ENCODE measurements at places on chromosomes 3 and 15. TPM values are rescaled to one million over a fixed set of nuclear protein-coding genes. Genes with fewer than 3 reads are reported as not detected.

The ARHGEF26 gene
- 0.05 TPM for polyA plus RNA-seq

DNA sequence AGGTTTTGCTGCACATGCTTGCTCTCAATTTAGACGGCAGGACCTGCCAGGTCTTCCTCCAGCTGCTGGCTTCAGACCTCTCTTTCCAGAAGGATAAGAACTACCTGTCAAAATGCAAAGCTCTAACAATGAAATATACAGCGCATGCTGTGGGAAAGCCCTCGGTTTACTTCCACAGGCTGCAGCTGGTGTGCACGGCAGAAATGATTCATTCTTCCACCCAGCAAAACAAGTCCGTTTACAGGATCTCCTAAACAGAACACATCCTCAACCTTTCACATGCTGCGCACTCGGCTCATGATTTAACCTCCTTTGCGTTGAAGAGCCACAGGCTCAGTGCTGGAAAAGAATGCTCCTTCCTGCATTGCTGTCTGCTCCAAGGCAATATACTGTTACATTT lies 92.4 kb upstream of the WNT5A start:
- DNase-seq, result no peak
- no peaks in the 10 kb centered on the region for H3K36me3 ChIP-seq
- H3K4me1 ChIP-seq, result no peaks in the 10 kb centered on the region
- no peak overlapping the region for H3K27ac ChIP-seq

GRCh38 chr3:149391960-149392359 lies 14.5 kb upstream of the TM4SF1 start:
- H3K27me3 ChIP-seq, result no peaks in the 10 kb centered on the region
- no peaks in the 10 kb centered on the region for H3K36me3 ChIP-seq
- H3K4me1 ChIP-seq, result peaks cover 14% of the 10 kb centered on the region
- H3K4me3 ChIP-seq, result no peak overlapping the region
- no peak for DNase-seq
- H3K27ac ChIP-seq, result no peak overlapping the region

The TMEM212 gene
- not detected for polyA plus RNA-seq

The SNRPA1 gene
- 31.3 TPM for polyA plus RNA-seq

DNA sequence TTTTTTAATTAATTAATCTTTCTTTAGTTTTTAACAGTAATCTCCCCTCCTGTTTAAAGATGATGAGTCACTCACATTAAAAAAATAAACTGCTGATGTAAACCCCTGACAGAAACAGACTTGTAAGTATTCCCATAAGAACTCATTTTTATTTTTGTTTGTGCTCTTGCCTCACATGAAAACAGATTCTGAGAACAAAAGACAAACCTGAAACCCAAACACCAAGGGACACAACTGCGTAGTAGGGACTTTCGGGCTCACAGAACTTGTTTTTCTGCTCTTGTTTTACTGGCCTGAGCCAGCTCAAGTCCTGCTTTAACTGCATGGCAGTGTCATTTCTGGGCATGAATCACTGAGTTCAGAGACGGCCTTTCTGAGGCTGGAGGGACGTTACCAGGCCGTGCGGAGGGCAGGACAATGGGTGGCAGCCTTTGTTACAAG lies 600.8 kb downstream of the FOXP1 start:
- no peaks in the 10 kb centered on the region for H3K4me1 ChIP-seq
- H3K36me3 ChIP-seq, result peaks cover 77% of the 10 kb centered on the region
- no peak overlapping the region for H3K27ac ChIP-seq
- DNase-seq, result no peak

DNA sequence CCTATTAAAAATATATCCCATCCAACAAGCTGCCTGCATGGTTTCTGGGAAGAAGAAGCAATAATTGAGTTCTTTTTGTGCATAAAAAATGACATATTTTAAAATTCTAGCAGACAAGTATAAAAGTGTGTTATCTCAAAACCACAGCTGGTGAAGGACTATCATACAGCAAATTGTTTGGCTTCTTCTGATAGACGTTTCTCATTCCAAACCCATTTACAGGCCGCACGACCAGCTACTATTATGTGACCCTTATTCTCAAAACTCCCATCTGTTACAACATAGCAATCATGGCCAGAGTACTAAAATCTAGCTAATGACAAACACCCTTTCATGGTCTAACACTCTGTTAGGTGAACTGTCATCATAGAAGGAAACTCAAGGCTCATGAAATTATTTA lies 21.7 kb downstream of the ETFA start:
- no peak overlapping the region for H3K4me3 ChIP-seq
- peaks cover 58% of the 10 kb centered on the region for H3K36me3 ChIP-seq
- no peak for DNase-seq
- no peaks in the 10 kb centered on the region for H3K27me3 ChIP-seq

DNA sequence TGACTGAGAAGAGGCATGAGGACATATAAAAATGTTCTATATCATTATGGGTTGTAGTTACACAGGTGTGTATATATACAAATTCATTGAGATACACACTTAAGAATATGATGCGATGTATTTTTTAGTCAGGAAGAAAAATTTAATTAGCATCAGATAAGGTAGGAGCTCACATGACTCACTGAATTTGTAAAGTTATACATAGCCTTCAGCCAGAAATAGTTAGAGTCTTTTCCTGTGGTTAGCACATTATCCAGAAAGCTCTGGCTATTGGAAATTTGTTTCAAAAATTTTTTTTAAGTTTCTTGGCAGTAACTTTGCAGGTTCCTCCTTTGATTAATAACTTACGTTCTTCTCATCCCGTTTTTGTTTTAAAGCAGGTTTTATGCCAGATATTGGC lies 88.6 kb downstream of the STT3B start:
- H3K4me1 ChIP-seq, result no peaks in the 10 kb centered on the region
- H3K27me3 ChIP-seq, result no peaks in the 10 kb centered on the region
- no peak for DNase-seq
- H3K36me3 ChIP-seq, result peaks cover 98% of the 10 kb centered on the region

DNA sequence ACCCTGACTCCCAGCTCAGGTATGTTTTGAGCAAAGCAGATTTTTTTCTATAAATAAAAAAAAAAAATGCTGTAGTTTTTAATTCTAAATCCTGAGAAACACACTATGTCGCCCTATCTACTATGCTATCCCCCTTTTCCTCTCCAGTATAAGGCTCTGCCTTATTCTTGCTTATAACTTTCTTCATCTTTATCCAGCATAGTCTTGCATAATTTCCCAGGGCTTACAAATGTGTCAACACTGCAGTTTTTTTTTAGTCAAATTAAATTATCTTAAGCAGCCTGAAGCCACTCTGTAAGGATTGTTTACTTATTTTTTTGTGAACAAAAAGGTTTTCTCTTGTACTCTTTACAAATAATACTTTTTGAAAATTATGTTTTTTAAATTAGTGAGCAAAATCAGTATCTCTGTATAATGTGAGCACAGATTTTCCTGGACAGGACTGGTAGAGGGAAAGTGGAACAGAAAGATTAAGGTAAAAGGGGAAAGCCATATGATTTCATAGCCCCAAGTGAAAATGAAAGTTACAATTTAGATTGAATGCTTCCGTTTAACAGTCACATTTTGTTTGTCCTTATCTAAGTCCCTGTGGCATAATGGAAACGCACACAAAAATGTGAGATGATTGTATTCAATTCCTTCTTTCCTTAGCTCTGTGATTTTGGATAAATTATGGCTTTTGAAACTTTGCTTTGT lies 5.6 kb upstream of the PYDC2 start:
- H3K27ac ChIP-seq, result no peak overlapping the region
- no peak overlapping the region for H3K4me3 ChIP-seq
- no peak for DNase-seq
- no peaks in the 10 kb centered on the region for H3K36me3 ChIP-seq

The LMAN1L gene
- not detected for polyA plus RNA-seq

- peaks cover 11% of the 10 kb centered on the region for H3K4me1 ChIP-seq
- H3K4me3 ChIP-seq, result no peak overlapping the region
- no peaks in the 10 kb centered on the region for H3K27me3 ChIP-seq
- H3K27ac ChIP-seq, result no peak overlapping the region
Measured at GRCh38 chr3:114294940-114295480, 1.2 kb downstream of the TIGIT start.

- no peaks in the 10 kb centered on the region for H3K27me3 ChIP-seq
- no peak overlapping the region for H3K4me3 ChIP-seq
- DNase-seq, result no peak
- H3K36me3 ChIP-seq, result no peaks in the 10 kb centered on the region
Measured at GRCh38 chr15:92617549-92618520, 37.7 kb downstream of the FAM174B start.

GRCh38 chr3:184647405-184647936 lies 64.4 kb downstream of the MAGEF1 start:
- peaks cover 15% of the 10 kb centered on the region for H3K4me1 ChIP-seq
- no peaks in the 10 kb centered on the region for H3K36me3 ChIP-seq
- no peaks in the 10 kb centered on the region for H3K27me3 ChIP-seq
- H3K27ac ChIP-seq, result no peak overlapping the region
- DNase-seq, result no peak

- no peak for DNase-seq
- H3K27ac ChIP-seq, result no peak overlapping the region
- H3K36me3 ChIP-seq, result no peaks in the 10 kb centered on the region
- no peaks in the 10 kb centered on the region for H3K27me3 ChIP-seq
- H3K4me1 ChIP-seq, result no peaks in the 10 kb centered on the region
Measured at GRCh38 chr15:69537901-69538300, 85.3 kb downstream of the RPLP1 start.

The C3orf80 gene
- not detected for polyA plus RNA-seq

The KCNMB2 gene
- polyA plus RNA-seq, result not detected

DNA sequence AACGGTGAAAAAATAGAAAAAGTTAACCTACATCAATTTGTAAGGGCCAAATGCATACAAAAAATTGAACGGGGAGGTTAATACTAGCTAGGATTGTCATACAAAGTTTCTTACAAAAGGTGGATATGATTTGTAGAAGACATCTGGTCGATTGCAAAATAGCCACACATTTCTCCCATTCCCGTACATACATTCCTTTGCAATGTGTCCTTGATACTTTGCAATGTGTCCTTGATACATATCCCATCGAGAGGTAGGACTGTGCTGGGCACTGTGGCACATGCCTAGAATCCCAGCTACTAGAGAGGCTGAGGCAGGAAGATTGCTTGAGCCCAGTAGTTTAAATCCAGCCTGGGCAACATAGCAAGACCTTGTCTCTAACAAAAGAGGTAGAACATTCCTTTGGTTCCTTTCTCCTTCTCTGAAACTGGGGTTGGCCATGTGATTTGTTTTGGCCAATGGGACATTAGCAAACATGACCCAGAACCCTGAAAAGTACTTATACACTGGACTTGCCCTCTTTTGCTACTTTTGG lies 9.5 kb downstream of the TTBK2 start:
- H3K4me3 ChIP-seq, result no peak overlapping the region
- DNase-seq, result no peak
- no peaks in the 10 kb centered on the region for H3K27me3 ChIP-seq
- H3K36me3 ChIP-seq, result no peaks in the 10 kb centered on the region
- peaks cover 31% of the 10 kb centered on the region for H3K4me1 ChIP-seq

DNA sequence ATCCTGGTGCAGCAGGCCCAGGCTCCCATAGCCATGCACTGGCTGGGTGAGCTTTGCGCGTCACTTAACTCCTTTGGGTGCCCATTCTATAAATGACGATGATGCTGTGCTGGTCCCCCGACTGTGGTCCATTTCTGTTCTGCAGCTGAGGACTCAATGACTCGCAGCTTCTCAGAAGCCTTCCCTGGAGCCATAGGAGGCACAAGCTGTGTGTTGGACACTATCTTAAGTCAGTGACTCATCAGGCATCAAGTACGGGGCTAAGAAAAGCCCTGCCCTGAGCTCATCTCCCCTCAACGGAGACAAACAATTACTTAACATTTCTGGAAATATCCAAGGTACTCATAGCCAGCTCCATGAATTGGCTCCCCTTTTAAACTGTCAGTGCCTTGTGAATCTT lies 13.8 kb upstream of the MUSTN1 start:
- H3K27me3 ChIP-seq, result no peaks in the 10 kb centered on the region
- no peak overlapping the region for H3K27ac ChIP-seq
- H3K4me3 ChIP-seq, result no peak overlapping the region
- peaks cover 19% of the 10 kb centered on the region for H3K4me1 ChIP-seq
- no peak for DNase-seq
- peaks cover 83% of the 10 kb centered on the region for H3K36me3 ChIP-seq

DNA sequence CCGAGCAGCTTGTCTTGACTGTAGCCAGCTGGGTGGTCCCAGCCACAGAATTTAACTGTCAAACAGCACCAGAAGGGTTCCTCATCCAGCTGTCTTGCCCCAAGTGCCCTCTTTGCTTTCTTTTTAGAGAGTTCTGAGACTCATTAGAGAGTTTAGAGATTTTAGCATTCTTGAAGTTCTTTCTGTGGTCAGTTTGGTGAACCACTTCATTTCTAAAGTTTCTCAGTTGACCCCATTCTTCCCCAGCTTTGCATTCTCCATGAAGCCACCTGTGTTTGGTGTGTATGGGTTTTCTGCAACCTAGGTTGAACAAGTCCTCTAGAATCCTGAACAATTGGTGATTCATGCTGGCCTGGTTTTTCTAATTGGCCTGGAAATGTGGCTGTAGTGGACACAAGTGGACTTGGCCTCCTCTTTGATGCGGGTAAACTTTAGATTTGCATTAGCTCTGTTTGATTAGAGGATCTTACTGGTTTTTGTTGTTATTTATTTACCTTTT lies 33.7 kb downstream of the FLNB start:
- H3K36me3 ChIP-seq, result no peaks in the 10 kb centered on the region
- DNase-seq, result no peak

The SLC22A13 gene
- 0.22 TPM for polyA plus RNA-seq
